Activated naive CD8-positive, alpha-beta T cell treated with anti-CD3 and anti-CD28 coated beads for 36 hours (primary cell): ENCODE measurements at places on chromosomes 1 and 21. TPM values are rescaled to one million over a fixed set of nuclear protein-coding genes. Genes with fewer than 3 reads are reported as not detected.

The VTCN1 gene
- not detected for total RNA-seq

The VANGL2 gene
- 0.31 TPM for total RNA-seq

The KPNA6 gene
- 88.3 TPM for total RNA-seq

The MATN1 gene
- total RNA-seq, result 1.5 TPM

The PPIAL4G gene
- total RNA-seq, result not detected

The GSTM3 gene
- 21.4 TPM for total RNA-seq

The CFAP107 gene
- total RNA-seq, result not detected

The KMO gene
- 0.37 TPM for total RNA-seq

DNA sequence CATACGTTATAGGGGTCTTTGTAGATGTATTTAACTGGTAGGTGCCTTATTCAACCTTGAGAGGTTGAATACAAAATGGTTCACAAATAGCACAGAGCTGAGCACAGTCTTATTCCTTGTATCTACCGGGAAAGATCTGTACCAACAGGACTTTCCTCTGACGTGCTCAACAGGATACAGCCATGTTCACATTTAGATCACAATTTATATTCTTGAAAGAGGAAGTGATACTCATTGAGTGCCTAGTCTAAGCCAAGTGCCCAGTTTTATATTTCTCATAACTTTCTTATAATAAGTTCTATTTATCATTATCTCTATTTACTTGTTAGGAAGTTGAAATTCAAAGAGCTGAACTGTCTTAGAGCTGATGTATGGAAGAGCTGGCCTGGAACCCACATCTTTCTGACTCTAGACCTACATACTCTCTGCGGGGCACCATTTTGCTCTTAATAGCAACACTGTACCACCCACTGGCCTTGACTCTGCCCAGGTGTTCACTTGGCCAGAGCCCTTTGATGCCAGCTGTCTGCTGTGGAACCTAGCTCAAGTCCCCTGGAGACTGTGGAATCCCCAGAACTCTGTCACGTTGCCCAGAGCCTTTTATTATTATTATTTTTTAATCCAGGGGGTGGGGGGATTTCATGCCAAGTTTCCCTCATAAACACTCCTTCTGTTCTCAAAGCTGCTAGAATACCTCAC, 156.2 kb downstream of the TPR start:
- no peak for DNase-seq

DNA sequence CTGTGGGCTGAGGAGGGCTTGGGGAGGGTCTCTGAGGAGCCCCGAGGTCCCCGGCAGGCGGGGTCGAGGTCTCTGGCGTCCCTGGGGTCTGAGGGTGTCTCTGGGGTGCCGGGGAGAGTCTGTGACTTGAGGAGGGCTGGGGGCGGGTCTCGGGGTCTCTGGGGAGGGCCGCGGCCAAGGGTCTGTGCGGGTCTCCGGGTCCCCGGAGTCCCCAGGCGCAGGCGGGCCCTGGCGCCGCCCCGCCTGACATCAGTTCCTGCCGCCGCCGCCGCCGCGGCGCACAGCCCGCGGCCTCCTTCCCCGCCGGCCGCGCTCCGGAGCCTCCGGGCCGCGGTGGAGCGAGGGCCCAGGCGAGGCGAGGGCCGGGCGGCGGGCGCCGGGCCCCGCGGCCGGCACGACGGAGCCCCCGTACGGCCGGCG, at the start of gene PLEKHM2:
Gene PLEKHM2, plus strand, starts transcription at position 279 of the 420 bp plus-strand sequence. CDS start 239 bp downstream, outside the sequence.
- peak; percentile 66 for DNase-seq

GRCh38 chr1:58548371-58548770, 1.8 kb upstream of the OMA1 start:
- DNase-seq, result no peak

GRCh38 chr1:3105167-3105863, 36.3 kb downstream of the PRDM16 start:
- no peak for DNase-seq

- DNase-seq, result no peak
Observed at GRCh38 chr1:41901551-41901950, 17.2 kb downstream of the HIVEP3 start.

DNA sequence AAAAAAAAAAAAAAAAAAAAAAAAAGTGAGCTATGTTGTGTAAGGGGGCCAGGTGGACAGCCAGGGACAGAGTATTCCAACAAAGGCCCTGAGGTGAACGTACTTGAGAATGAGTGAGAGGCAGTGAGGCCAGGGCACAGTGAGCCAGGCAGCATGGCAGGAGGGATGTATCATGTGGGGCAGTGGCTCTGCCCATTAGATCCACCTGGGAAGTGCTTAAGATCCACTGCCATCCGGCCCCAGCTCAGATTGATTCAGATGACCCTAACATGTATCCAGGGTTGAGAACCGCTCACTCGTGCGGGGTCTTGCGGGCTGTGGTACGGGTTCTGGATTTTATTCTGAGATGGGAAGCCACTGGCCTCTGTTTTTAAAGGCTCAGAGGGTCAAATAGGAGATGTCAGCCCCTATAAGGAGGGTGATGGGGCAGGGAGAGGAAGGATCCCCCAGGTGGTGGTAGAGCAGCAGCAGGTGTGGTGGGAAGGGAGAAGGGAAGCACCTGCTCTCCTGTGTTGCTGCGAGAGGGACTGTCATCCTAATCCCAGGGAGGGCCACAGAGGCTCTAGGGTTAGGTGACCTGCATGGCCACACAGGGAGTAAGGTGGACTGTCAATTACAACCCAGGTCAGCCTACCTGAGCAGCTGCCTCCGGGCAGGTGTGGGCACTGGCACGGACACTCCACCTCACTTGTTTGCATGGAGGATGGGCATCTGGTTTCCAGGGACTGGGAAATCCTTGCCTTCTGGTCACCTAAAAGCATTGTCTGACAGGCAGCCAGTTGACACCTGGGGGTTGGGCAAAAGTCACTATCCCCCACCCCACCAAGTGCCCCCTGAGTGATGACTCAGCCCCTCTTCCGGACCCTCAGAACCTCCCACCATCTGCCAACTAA, 31.6 kb downstream of the CDK18 start:
- DNase-seq, result no peak

- no peak for DNase-seq
Observed at GRCh38 chr21:39763272-39763970, 18.4 kb downstream of the IGSF5 start.

DNA sequence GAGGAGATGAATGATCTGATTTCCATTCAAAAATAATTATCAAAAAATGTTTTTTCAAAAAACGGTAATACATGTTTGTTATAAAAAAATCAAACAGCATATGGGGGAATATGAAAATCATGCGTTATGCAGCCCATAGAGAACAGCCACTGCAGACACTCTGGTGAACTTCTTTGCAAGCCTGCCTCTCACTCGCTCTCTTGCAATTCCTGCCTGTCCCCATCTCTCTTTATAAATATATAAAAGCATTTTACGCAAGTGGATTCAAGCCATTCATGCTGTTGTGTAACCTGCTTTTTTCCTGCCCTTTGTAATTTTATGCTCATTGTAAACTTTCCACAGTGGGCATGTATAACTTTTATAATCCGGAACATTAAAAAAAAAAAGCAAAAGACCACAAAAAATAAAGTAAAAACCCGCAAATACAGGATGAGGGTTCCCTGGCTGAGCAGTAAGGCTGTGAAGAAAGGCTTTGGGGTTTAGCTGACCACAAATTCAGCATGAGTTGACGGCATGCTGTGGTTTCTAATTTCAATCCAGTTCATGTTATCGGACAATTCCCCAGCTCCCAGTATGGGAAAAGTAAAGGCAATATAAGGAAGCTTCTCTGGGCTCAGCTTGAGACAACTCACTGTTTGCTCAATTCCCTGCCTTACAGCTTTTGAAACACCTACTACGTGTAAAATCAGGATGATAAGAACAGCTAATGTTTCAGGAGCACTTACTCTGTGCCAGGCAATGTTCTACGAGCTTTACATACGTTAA, 52.8 kb upstream of the ZBTB40 start:
- no peak for DNase-seq

- DNase-seq, result no peak
Observed at GRCh38 chr1:155678027-155678426, 10.5 kb downstream of the YY1AP1 start.

DNA sequence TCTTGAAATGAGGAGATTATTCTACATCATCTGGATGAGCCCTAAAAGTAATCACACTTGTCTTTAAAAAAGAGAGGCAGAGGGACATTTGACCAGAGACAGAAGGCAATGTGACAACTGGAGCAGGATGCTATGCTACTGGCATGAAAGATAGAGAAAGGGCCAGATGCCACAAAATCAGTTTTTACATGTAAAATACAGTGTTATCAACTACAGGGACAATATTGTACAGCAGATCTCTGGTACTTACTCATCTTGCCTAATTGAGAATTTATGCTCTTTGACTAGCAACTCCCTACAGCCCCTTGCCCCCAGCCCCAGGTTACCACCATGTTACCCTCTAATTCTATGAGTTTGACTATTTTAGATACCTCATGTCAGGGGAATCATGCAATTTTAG, 633.4 kb downstream of the LTN1 start:
- DNase-seq, result no peak

GRCh38 chr1:228004331-228004855, 2.4 kb upstream of the WNT3A start:
- no peak for DNase-seq

DNA sequence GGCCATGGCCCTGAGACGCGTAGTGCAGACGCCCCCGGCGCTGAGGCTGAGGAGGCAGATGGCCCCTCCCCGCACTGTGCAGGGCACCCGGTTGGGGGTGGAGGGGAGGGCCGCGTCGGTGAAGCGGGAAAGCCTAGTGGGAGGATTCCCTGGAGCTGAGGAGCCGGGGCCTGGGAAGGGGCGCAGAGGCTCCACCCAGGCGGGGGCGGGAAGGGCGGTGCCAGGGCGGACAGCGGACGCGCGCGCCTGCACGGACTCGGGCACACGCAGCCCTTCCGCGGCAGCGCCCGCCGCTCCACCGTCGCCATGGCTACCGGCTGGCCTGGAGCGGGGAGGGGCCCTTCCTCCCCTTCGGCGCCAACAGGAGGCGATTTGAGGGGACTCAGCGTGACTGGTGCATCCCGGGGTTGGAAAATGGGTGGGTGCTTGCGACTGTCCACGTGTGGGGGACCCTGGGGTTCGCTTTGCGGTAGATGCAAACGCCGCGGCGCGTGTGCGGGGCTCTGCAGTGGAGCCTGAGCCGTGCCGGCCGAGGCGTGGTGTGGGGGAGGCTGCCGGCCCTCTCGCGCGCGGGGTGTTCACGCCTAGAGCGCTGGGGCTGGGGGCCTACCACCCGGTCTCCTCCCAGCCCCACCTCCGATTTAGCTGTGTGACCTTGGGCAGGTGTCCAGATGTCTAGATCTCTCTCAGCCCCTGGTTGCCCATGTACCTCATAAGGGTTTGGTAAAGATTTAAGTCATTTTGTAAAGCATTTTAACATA, 35.1 kb downstream of the PTPRF start:
- DNase-seq, result peak; percentile 64

GRCh38 chr21:38082936-38083485, 166.8 kb upstream of the KCNJ6 start:
- DNase-seq, result no peak

DNA sequence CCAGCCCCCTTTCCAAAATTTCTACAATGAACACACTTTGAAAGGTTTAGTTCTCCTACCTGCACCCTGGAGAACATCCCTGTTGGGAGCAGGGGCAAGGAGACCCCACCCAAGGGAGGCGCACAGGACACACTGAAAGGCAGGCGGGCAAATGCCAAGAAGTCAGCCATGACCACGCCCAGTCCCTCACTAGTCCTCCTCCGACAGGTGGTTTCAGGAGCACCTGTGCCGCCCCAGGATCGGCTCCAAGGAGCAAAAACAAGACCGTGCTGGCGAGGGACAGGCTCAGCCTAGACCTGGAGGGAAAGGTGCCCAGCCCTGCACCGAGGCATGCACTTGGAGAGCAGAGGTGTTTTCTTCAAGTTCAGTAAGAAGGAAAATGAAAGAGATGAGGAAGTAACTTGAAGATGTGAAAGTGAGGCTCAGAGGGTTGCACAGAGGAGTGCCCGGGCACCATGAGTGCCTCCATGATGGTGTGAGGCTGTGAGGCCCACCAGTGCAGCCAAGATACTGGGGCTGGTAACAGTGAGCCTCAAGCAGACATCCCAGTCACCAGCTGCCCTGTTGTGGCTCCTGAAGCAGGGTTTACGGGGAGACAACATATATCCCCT, 19.6 kb upstream of the NADK start:
- no peak for DNase-seq

DNA sequence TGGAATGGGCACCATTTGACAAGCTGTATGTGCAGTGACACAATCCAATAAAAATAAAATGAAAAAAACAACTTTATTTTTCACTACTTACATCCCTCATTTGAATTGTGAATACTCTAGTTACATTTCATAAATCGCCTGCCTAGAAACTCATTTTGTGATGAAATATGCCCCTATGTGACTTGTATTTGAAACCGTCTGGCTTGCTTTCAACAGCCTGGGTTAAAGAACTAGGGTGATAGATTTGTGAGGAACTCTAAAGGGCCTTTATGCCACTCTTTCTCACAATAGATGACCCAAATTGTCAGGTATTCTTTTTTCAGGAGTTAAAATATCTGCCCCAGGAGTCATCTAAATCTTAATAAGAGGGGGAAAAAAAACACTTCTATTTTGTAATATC, 137.9 kb downstream of the DAB1 start:
- DNase-seq, result no peak

DNA sequence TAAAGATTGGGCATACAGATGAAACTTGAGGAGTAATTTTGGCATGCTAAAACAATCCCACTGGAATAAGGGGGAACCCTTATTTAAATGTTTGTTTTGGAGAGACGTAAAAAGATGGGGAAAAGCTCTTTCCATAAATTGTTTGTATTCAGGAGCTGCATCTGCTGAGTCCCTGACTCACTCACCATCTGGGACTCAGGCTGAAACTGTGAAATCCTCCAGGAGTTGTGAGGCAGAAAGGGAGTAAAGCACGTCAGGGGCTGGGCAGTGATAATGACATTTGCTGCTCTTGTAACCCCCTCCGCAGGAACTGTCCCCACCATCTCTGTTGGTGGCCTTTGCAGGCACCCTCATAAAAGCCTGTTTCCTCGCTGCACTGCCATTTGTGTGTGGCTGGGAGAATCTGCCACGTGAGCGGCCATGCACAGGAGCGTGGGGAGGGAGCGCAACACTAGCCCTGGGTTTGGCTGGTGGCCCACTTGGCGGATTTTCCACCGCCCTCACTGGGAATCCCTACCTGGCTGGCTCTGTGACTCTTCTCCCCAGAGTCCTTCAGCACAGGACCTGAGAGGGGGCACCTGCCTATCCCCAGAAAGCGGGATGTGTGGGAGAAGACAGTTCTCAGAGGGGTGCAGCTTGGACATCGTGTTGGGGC, 45.3 kb downstream of the ZSCAN20 start:
- DNase-seq, result no peak

DNA sequence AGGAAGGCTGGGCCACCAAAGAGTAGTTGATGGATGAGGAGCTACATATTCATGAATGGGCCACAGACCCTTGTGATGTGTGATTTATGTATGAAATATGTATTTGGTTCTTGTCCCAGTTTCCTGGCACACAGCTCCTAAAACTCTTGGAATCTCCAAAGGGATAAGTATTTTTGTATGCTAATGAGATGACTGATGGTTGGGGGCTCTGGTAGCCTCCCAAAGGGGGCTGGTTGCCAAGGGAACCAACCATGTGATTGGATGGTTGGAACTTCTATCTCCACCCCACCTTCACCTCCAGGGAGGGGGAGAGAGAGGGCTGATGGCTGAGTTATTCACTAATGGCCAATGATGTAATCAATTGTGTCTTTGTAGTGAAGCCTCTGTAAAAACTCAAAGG, 77.1 kb downstream of the ZNF281 start:
- no peak for DNase-seq

- no peak for DNase-seq
Observed at GRCh38 chr1:4590756-4591155, 63.7 kb upstream of the AJAP1 start.

- no peak for DNase-seq
Observed at GRCh38 chr1:29282135-29282923, 46.0 kb downstream of the PTPRU start.

GRCh38 chr1:40241362-40241761, 6.4 kb upstream of the TMCO2 start:
- no peak for DNase-seq

- DNase-seq, result no peak
Observed at GRCh38 chr1:150282558-150282958, 204 bp downstream of the CIART start.
